ENCODE measurements at places on chromosomes 5 and 9.

DNA sequence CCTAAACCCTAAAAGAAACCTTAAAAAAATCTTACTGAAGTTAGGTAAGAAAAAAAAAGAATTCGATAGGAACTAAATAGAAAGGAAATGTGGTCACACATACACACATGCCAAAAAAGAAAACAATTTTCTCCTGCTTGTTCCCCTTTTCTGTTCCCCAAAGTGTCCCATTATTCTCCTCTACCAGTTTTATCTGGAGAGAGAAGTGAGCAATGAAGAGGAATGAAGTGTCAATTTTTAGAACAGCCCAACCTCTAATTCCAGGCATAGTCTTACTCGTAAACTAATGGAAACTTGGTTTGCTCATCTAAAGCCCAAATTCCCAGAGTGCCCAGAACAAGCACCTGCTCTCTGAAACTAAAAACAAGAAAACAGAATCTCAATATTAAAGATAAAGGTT, 26.1 kb downstream of the AP3B1 start:
- no peak for DNase-seq

DNA sequence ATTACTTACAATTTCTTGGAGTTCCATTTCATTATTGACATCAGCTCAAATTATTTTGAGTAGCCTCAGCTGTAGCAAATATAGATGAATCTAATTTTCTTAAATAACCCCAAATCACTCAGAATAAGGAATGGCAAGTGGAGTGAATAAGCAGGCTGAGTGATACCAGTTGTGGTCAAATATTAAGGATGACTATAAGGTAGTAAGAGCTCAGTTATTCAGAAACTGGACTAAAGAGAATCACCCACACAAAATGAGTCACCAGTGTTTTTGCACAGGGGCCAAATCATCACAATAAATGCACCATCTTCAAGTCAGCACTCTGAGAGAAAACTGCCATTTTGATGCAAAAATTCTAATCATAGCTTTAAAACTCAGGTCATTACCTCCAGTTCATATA, 128.9 kb upstream of the TARS1 start:
- DNase-seq: no peak

DNA sequence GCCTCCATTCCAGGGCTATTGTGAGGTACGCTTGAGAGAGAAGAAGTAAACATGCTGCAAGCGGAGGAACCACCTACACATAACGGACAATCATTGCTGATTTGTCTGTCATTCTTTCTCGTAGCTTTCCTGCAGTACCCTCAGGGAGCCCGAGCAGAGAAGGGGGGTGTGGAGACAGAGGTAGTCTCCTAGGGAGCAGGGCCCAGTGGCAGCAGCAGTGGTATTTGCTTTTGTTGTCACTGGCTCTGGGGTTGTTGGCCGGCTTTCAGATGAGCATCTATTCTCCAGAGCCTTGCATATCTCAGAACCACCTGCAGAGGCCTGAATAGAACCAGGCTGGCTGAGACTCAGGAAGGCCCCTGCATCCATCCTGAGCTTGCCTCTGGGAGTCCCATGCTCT, 19.9 kb downstream of the ENHO start:
- DNase-seq: no peak

DNA sequence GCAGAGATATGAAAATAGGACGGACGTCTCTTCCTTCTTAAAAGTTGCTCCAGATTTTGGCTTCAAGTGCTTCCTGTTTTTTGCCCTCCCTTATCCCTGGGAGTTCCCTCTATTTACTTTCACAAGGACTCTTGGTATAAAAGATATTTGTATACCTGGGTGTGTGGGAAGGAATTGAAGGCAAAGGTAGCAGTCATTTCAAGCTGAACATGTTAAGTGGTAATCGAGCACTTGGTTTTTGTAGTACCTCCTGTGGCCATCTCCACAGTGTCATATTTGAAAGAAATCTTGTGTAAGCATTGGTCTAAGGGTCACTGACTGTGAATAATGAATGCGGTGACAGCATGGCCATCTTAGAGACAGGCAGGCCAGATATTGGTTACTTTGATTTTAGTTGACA, 593.6 kb downstream of the MTRR start:
- DNase-seq: no peak

DNA sequence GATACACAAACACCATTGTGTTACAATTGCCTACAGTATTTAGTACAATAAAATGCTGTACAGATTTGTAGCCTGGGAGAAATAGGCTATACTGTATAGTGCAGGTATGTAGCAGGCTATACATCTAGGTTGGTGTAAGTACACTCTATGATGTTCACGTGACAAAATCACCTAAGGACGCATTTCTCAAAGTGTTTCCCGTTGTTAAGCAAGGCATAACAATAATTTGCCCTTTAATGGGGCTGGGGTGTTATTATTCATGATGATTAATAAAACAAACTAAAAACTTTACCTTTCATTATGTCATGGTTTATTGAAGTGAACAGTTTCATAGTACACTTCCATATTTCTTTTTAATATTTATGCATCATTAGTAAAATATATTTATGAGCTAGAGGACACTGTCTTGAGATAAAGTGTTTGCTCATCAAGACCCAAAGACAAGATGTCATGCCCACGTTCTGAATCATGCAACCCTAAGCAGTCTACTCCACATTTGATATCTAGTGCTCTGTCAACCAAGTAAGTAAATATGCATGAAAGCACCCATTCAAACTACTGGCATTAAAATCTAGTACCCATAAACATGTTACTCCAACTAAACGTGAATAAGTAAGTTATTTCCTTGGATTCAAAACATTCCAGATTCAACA, 220.5 kb downstream of the NR2F1-AS1 start:
- no peak for DNase-seq

- no peak for DNase-seq
Observed at GRCh38 chr5:180114304-180115003, 42.9 kb upstream of the RNF130 start.

- no peak for DNase-seq
Observed at GRCh38 chr9:83153030-83153429, 90.1 kb upstream of the RASEF start.

DNA sequence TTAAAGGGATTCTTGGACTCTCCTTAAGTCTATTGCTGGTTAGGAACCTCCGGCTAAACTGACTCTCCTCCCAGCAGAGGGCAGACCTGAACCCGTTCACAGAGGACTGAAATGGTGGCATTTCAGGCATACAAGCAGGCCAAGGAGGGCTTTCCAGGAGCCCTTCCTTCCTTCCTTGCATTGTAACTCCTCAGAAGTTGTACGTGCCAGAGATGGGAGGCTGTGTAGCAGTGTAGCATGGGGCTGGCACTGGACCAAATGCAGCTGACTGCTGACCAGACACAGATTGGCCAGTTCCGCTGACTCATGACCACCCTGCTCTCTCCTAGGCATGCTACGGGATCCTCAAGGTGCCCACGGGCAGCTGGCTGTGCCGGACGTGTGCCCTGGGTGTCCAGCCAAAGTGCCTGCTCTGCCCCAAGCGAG, 36.4 kb downstream of the JADE2 start:
- no peak for DNase-seq

GRCh38 chr9:113393281-113393680, 7.8 kb downstream of the ALAD start:
- DNase-seq: no peak

DNA sequence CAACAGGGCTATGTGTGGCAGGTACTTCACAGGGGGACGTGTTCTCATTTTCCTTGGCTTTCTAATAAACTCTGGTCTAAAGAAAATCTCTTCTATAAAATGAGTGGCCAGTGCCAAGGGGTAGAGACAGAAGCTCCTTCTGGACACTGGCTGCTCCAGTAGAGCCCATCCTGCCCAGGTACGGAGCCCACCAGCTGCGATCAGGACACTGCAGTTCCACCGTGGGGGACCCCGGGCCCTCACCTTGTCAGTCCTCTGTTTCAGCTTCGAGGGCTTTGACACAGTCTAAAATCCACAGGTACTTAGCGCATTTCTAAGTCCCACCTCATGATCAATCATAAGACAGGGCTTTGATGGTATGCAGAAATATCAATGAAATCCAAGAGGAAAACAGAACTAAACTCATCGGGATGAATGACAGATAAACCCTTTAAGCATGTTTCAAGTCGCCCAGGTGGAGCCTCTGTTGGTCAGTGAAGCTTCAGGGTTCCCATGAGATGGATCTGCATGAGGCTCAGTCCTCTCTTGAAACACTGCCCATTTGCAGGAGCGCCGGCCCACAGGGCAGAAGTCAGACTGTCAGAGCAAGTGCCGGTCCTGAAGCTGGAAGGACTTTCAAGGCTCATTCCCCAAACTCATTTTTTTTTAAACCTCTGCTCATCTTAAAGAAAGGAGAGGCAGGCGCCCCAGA, 20.3 kb upstream of the TERT start:
- no peak for DNase-seq

DNA sequence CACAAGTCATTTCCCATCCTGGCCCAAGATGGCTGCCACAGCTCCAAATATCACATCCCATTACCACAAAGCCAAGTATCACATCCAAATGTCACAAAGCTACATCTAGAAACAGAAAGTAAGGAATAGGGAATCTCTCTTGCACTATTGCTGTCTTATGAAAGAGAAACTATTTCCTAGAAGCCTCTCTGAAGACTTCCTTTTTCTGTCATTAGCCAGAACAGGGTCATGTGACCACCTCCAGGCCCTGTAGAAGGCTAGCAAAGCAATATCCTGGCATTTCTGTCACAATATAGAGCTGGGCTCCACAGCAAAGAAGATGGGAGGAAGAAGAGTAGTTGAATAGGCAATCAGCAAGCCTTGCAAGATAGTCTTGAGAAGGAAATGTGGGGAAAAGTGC, 99.2 kb downstream of the SH3TC2 start:
- no peak for DNase-seq

GRCh38 chr9:86907346-86907745, 40.0 kb downstream of the GAS1 start:
- no peak for DNase-seq

DNA sequence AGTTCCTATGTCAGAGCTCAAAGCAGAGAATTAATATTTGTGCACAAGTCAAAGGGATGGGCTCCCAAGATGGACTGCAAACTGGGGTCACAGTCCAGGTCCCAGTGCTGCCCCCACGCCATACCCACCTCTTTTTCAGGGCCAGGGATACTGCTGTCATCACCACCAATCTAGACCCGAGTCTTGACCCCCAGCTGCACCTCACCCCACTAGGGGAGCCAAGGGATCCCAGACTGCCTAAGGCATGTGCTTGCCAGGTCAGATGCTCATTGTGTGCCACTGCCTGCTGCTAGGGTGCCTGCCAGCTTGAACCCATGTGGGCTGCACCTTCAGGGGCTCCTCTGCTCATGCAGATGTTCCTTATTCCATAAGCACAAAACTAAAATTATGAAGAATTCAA, 215.6 kb upstream of the NREP start:
- no peak for DNase-seq

GRCh38 chr9:100268271-100268670, 84.5 kb downstream of the TEX10 start:
- DNase-seq: no peak

- DNase-seq: no peak
Observed at GRCh38 chr9:107690021-107690420, 200.5 kb upstream of the KLF4 start.

GRCh38 chr9:129156163-129156562, 21.9 kb downstream of the IER5L start:
- DNase-seq: no peak
